ENCODE measurements at places on chromosomes 11 and 22.

DNA sequence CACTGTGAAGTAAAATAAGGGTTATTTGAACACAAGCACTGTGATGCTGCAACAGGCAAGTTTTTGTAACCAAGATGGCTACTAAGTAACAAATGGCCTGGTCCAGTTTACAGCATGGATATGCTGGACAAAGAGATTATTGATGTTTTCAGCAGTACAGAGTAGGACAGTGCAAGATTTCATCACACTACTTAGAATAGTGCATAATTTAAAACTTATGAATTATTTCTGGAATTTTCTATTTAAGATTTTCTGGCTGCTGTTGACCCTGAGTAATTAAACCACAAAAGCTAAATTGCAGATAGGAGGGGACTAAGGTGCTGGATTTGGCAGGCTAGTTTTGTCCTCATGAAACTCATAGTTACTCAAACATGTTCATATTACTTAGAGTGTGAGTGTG is 33.1 kb downstream of the CEP295 start:
- no peak for DNase-seq

DNA sequence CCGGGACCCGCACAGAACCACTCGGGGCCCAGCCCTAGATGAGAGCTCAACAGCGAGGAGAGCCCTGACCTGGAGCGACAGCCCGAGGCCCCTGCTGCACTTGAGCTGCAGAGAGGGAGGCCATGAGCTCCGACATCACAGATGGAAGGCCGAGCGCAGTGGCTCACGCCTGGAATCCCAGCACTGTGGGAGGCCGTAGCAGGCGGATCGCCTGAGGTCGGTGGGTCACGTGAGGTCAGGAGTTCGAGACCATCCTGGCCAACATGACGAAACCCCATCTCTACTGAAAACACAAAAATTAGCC is 13.8 kb upstream of the BRSK2 start:
- no peak for DNase-seq

- no peak for DNase-seq
Measured at GRCh38 chr22:47627556-47628253, 865.3 kb downstream of the TBC1D22A start.

- DNase-seq, result no peak
Measured at GRCh38 chr11:133519560-133519959, 12.7 kb downstream of the OPCML start.

GRCh38 chr22:23696326-23696851 is 5.6 kb downstream of the RGL4 start:
- no peak for DNase-seq

GRCh38 chr11:132226522-132226921 is 856.1 kb downstream of the NTM start:
- DNase-seq, result no peak

- DNase-seq, result no peak
Measured at GRCh38 chr11:76263657-76264056, 57.4 kb upstream of the WNT11 start.

- no peak for DNase-seq
Measured at GRCh38 chr11:38990841-38991240, 2392.8 kb upstream of the RAG2 start.

- no peak for DNase-seq
Measured at GRCh38 chr11:59261150-59261549, 48.4 kb upstream of the MPEG1 start.

DNA sequence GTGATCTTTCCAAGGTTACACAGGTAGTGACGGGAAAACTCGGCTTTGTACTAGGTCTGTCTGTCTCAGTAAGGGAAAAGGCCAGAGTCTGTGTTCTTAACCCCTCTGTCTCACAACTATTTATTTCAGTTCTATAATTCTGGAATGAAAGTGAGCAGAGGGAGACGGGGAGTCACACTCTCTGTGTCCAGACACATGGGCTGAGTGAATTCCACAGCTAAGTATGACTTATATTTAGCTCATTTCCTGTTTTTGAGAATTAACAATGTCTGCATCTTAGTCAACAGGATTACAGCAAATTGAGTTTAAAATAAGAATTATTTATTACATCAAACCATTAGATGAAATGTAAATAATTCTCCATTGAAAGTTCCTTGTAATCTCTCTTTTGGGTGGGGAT is 62.5 kb upstream of the OR4B1 start:
- no peak for DNase-seq

DNA sequence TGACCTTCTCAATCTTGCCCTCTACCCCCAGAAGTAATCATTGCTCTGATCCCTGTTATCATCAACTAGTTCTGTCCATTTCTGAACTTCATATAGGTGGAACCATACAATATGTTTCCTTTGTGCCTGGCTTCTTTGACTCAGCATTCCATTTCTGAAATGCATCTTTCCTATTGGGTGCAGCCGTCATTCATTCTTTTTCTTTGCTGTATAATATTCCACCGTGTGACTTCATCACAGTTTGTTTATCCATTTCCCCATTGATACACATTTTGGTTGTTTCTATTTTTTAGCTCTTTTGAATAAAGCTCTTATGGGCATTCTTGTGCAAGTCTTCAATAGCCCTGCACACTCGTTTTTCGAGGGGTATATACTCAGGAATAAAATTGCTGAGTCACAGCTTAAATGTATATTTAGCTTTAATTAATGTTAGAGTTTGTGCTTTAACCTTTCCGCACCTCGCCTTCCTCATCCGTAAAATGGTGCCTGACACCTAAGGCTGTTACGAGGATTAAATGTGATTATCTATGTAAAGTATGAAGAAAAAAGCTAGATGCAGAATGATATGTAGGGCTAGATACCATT is 491.6 kb downstream of the MIAT start:
- DNase-seq, result no peak

DNA sequence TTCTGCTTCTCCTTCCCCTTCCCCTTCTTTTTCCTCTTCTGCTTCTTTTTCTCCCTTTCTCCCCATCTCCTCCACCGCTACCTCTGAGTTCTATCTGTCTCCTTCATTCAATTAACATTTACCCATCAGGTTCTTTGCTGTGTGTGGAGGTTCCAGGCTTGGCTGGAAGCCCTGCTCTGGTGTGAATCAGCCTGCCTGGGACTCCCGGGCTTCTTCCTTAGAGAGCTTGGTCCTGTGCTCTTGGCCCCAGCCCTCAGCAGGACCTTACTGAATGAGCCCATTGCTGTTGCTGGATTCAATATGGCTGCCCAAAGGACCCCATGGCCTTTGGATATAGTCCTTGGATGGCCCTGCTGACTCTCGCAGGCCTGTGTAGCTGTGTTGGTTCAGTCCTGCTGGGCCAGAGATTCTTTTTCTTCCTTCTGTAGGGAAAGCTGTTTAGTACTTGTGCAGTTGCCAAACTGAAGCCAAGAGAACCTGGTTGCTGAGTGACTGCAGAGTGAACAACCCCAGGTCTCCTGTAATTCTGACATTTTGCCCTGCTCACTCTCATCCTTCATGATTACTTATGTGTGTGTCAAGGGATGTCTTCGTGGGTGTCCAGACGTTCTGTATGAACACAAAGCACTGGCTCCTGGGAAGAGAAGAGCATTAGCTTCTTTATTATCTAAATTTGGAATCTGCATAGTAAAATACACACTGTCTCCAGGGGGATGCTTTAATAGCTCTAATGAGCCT is 81.0 kb upstream of the ZBED5 start:
- no peak for DNase-seq

GRCh38 chr22:17199003-17199731 is 20.1 kb downstream of the ADA2 start:
- peak; percentile 24 for DNase-seq

GRCh38 chr11:42337786-42338455 is 878.5 kb upstream of the LRRC4C start:
- DNase-seq, result no peak

- no peak for DNase-seq
Measured at GRCh38 chr11:102172127-102172848, 62.0 kb downstream of the YAP1 start.

DNA sequence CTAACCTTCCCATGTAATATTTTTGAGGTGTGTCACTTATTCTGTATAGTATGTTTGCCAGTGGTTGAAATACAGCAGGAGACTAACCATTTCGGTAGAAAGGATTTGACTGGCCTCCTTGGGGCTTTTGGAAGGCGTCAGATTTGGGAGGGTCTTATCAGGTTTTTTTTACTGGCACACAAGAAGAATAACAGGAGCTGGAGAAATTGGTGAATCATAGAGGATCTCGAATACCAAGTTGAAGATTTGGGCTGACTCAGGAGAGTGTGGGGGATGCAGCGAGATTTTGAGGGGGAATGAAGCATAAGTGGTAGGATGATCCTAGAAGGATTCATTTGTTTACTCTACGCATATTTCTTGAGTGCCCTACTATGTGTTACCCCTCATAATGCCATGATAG is 200.5 kb downstream of the DDX10 start:
- DNase-seq, result no peak

GRCh38 chr22:40560551-40560950 is 76.0 kb downstream of the MRTFA start:
- no peak for DNase-seq

GRCh38 chr11:95360377-95361075 is 129.5 kb upstream of the SESN3 start:
- no peak for DNase-seq

DNA sequence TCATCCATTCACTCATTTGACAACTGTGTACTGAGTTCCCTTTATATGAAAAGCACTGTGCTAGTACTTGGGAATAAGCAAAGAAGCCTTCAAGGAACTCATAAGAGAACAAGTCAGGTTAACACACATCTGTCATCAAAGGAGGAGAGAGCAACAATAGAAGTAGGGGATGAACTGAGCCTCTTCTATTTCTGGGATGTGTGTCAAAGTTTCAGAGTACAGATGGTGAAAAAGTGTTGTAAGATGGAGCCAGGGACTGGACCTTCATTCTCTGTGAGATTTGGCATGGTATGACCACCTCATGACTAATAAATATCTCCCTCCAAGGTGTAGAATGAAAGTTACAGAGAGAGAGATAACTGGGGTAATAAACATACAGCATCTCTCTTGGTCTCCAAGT is 349.8 kb upstream of the PLET1 start:
- no peak for DNase-seq

DNA sequence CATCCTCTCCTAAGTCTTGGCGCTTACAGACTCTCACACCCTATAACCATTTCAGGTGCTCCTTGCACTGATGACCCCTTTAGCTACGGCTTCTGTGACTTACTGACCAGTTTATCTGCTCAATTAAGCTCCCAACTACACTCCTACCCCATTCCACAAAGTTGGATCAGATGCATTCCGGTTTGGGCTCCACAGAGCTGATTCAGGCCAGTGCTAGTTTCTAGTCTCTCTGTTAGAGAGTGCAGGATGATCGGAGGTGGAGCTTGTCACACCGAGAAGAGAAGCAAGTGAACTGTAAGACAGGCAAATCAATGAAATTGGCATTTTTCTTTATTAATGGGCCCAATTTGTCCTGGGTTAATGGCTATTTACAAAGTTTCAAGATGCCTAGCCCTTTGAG is 436.8 kb upstream of the CADM1 start:
- DNase-seq, result no peak

DNA sequence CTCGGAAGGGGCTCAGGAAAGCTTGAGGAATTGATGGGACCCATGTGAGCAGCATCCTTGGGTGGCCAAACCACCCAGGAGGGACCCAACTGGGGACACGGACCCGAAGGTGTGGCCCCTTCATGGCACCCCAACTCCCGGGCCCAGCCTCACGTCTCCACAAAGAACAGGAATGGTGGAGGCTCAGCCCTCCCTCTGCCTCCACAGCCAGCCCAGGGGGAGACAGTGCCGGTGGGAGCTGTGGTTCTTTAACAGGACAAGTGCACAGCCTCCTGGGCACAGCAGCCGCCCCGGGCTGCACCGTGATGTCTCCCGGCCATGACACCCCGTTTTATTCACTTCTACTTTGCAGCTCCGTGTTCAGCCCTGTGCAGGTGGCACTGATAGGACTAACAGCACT is 587.2 kb downstream of the BRD1 start:
- no peak for DNase-seq

- DNase-seq, result no peak
Measured at GRCh38 chr11:94932503-94932902, 40.9 kb downstream of the CWC15 start.

- no peak for DNase-seq
Measured at GRCh38 chr22:48893288-48894063, 934.2 kb downstream of the BRD1 start.

GRCh38 chr22:25645266-25645665 is 80.8 kb downstream of the GRK3 start:
- no peak for DNase-seq

DNA sequence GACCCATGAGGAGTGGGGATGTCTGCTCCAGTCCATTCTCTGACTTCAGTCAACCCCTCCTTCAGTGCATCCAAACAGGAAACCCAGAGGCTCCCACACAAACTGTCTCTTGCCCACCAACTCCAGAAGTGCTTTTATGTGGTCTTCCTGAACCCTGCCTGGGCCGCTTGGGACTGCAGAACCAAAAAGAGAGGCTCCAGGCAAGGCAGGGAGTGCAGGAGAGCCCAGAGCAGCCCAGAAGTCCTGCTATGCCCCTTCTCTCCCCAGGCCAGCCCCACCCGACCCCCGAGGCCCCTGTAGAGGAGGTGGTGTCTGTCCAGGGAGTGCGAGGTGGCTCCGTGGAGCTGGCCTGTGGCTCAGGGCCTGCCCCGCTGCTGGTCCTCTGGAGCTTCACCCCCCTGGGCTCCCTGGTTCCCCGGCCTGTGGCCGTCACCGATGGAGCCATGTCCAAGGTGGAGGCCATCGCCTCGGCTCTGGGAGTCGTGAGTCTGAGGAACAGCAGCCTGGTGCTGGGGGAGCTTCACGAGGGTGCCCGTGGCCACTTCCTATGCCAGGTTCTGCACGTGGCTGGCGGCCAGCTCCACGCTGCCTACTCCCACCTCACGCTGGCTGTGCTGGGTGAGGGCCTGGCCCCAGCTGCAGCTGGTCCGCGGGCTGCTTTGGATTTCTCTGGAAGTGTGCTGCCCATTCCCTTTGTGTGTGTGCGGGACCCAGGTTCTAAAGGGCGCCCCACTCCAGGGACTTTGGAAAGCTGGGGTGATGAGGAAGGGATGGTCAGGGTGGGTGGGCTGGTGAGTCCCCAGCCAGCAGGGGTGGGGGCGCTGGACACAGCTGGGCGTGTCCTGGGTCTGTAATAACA is 1.8 kb downstream of the VSIG10L2 start:
- DNase-seq, result no peak

DNA sequence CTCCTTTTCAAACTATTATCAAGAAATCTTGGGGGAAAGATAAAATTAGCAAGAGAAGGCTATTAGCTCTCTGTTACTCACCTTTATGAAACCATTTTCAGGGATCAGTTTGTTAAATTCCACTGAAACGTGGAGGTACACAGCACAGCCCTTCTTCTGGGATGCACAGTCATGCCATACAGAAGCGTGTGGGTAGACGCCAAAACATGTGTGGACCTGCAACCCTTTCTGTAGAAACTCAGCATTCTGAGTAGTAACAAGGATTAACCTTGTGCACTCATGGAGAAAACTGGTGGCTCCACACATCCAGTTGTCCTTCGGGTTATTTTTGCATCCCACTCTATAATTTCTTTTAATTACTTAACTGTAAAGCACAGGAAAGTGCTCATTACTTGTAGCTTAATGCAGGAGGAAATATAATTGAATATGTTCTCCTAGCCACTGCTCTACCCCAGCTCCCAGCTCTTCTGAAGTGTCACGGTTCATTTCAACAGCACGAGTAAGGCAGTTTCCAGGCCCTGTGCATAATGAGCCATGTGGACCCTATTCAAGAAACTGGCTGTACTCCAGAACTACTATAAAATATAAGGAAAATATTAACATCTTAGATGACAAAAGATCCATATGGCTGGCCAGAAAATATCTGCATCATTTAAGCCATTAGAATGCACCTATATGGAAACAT is 26.1 kb downstream of the BDNF start:
- DNase-seq, result no peak

- DNase-seq, result no peak
Measured at GRCh38 chr11:17463546-17464174, 13.0 kb downstream of the ABCC8 start.

All from HAP-1 (cell line).